ENCODE measurements at places on chromosomes 6 and 20.

- DNase-seq, result no peak
These were observed 50.4 kb upstream of the NKX2-2 start for GRCh38 chr20:21564127-21564773.

GRCh38 chr20:57930351-57930750, 220.5 kb upstream of the PMEPA1 start:
- DNase-seq, result no peak

DNA sequence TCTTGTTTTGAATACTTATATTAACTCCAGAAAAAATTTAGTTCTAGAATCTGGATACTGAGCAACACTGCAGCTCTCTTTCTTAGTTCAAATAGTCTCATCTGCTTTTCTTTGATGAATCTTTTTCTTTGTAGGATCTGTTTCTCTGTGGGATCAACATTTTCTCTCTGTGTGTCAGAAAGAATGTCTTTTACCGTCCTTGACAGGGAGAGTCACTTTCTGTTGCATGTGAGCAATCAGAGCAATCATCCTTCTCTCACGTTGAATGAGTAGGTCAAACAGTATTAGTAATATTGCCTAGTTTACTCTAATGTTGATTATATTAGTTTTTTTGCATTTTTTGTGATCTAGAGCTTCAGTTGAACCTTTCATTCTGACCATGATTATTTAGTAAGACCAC, 130.9 kb downstream of the TRMT11 start:
- no peak for DNase-seq

DNA sequence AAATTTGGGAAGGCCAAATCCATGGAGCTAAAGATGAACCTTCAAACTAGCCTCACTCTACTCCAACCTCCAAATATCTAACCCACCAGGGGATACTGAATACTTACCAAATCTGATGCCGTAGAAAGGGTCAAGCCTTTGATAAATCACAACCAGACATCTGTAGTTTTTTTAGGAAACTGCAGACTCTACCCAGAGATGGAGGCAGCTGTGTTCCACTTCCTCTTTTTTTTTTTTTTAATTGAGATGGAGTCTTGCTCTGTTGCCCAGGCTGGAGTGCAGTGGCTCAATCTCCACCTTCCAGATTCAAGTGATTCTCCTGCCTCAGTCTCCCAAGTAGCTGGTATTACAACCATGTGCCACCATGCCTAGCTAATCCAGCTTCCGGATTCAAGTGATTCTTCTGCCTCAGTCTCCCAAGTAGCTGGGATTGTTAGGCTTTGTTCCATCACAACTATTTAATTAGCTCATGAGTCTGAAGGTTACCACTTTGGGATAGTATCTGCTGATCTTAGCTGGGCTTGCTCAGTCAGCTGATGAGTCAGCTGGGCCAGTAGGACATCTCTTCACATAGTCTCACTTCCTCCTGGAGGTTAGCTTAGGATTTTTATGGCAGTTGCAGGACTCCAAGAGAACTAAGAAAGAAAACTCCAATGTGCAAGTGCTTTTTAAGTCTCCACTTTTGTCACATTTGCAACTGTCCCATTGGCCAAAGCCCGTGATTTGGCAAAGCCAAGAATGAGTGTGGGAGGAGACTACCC, 13.3 kb downstream of the FRK start:
- no peak for DNase-seq

- no peak for DNase-seq
These were observed 79.2 kb downstream of the STXBP5 start for GRCh38 chr6:147283460-147283859.

DNA sequence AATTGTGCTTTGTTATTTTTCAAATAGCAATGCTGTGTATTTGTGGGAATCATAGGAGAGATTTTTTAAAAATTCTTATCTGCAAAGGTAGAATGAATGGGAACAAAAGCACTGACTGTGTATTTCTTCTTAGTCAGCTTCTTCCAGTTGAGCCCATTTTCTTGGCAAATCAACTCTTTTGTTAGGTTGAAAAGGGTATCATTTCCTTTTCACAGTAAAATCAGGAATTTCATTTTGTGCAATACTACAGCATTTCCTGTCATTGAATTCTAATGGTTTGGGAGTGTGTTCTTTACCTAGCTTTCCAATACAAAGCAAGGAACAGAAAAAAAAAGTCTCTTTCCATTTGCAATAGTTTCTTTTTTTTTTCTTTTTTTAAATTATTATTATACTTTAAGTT, 19.0 kb upstream of the EXOC2 start:
- DNase-seq, result no peak

DNA sequence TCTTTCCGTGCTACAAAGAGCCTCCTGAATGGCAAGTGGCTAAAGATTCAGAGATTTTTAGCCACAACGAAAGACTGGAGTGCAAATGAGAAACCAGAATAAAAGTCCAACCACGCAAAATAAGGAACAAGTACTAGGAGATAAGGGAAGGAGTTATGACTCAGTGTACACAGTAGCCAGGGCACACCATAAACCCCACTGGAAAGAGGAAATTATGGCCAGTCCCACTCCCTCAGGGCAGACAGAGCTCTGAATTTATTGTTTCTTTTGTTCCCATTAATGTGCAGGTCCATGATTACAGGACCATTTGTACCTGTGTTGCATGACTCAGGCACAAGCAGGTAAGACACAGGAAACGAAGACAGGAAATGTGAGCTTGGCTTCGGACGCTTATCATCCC, 150.3 kb upstream of the PREP start:
- no peak for DNase-seq

DNA sequence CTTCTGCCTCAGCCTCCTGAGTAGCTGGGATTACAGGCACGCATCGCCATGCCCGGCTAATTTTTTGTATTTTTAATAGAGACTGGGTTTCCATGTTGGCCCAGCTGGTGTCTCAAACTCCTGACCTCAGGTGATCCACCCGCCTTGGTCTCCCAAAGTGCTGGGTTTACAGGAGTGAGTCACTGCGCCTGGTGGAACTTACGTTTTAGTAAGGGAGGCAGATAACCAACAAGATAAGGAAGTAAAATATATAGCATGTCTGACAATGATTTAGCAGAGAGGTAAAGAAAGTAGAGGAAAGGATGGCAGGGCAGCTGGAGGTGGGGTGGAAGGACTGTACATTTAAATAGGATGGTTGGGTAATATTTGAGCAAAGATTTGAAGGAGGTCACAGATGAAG, 12.8 kb upstream of the MYMX start:
- no peak for DNase-seq

GRCh38 chr6:166104107-166104506, 63.5 kb downstream of the TBXT start:
- DNase-seq, result no peak

- DNase-seq, result no peak
These were observed 644.5 kb upstream of the HS3ST5 start for GRCh38 chr6:114987281-114987680.

All from activated effector memory CD4-positive, alpha-beta T cell treated with anti-CD3 and anti-CD28 coated beads, Interleukin-2, amount 50 U/mL, for 16 hours (primary cell).